ENCODE measurements at places on chromosomes 1 and 21. TPM values are rescaled to one million over a fixed set of nuclear protein-coding genes. Genes with fewer than 3 reads are reported as not detected.

The DENND2D gene
- 26.7 TPM for total RNA-seq

The LDLRAD1 gene
- total RNA-seq: not detected

DNA sequence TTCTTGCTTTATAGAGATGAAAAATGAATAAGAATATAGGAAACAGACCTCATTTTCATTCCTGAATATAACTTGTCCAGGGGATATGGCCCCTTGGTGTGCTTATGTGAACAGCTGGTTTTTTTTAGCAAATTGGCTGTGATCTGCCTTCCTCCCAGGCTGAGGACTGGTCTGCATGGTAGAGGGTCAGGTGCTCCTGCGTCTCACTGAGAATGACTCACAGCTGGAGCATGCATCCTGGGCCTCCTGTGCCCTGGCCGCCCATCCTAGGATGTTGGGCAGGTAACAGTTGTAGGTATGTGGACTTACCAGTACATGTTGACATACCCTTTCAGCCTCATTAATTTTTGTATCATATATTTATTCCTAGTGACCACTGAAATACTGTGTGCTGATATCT, 29.8 kb downstream of the AGT start:
- no peak for DNase-seq

The FAM163A gene
- total RNA-seq: not detected

The VAV3 gene
- total RNA-seq: 145 TPM

The TADA1 gene
- 18.2 TPM for total RNA-seq

- peak; percentile 39 for DNase-seq
Measured at GRCh38 chr1:94120991-94121390, at the start of gene ABCA4. TSS of gene ABCA4 (minus strand) at chr1:94121148. CDS start at chr1:94121045, 103 bp downstream.

The C1orf226 gene
- 3.7 TPM for total RNA-seq

DNA sequence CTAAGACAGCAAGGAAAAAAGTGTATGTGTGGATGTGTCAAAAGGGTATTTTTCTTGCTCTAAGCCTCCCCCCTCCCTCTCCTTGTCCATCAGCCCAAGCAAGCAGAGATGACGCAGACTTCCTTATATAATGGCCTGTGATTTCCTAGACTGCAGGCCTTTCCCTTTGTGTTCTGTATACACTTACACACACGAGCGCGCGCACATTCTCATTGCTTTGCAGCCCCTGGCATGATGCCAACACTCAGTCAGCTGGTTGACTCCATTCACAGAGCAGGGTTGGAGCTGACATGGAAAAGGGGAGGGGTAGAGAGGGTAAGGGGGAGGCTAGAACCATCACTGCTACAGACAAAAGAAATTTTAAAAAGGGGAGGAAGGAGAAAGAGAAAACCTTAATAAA, 41.8 kb downstream of the GATAD2B start:
- peak; percentile 74 for DNase-seq

GRCh38 chr1:169483500-169483966, 2.2 kb downstream of the SLC19A2 start:
- peak; percentile 55 for DNase-seq

DNA sequence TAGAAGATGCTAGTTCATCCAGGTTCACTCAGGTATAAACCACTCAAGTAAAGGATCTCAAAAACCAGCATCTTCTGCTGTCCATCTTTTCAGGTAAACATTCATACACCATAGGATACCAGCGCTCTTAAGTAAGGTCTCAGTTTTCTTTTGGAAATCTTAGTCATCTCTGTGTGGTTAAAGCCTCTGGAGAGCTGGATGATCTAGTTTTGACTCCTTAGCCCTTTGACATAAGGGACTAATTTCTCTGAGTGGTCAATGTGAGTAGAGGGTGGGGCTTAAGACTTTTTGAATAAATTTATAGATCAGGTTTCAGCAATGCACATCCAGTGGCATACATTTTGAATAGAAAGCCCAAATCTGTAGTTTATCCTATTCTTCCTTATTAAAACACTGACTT, 92.3 kb downstream of the CTH start:
- no peak for DNase-seq

The KRTAP21-2 gene
- not detected for total RNA-seq

The DIRAS3 gene
- total RNA-seq: 0.55 TPM

The TAS1R1 gene
- total RNA-seq: not detected

DNA sequence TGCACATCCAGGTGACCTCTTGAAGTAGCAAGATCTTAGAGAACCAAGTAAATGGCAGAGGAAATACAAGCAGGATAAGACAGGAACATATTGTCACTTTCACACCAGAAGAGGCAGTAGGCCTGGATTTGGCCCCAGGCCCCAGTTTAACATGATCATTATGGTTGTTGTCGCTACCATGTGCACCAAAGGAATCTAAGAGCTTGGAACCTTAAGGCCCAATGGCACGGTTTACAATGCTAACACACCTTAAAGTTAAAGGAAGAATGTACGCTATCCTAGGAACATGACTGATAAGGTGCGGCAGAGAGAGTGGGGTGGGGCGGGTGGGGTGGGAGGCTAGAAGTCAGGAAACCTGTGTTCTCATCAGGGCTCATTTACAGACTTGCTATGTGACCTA, 147.5 kb downstream of the ROR1 start:
- no peak for DNase-seq

DNA sequence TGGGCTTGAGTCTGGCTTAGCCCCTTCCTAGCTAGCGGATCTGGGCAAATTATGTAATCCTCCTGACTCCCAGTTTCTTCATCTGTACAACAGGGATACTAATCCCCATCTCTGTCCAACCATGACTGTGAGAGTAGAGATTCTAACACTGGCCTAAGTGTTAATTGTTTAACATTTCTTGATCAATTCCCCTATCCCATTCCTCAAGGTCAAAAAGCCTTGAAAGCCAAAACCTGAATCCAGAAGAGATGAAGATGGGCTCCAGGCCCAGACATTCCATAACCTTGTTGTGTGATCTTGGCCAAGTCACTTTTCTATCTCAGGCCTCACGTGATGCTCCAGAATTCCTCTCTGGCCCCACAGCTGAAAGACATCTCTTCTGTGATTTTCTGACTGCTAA, 18.8 kb upstream of the PHLDA3 start:
- DNase-seq: no peak

- no peak for DNase-seq
Measured at GRCh38 chr1:53752281-53752680, 13.3 kb upstream of the GLIS1 start.

DNA sequence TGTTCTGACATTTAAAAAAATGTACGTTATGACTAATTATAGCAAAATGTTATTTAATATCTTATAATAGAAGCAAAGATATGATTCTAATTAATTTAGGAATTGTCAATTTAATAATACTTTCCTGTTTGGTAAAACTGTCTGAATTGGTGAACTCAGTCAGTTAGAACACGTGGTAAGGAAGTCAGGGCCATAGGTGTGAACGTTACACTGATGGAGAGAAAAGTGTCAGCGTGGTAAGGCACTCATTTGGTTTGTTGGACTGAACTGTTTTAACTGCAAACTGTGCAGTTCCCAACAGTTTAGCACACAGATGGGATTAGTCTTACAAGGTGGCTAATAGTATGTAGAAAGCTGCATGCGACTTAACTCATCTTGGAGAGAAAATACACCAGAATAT, 102.9 kb downstream of the EPB41 start:
- DNase-seq: no peak

DNA sequence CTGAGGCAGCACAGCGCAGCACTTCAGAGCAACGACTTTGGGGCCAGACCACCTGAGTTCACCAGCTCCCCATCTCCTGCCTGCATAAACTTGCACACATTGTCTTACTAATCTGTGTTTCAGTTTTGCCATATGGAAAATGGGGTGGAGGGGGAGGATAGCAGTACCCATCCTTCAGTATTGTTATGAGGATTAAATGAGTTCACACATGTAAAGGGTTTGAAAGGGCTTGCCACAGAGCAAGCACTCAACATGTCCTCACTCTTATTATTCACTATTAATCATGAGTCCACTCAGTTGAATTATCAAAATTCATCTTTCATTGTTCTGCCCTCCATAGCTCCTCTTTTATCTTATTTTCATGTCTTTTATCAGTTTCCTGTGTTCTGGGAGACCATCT, 40.1 kb upstream of the BMP8B start:
- DNase-seq: no peak

DNA sequence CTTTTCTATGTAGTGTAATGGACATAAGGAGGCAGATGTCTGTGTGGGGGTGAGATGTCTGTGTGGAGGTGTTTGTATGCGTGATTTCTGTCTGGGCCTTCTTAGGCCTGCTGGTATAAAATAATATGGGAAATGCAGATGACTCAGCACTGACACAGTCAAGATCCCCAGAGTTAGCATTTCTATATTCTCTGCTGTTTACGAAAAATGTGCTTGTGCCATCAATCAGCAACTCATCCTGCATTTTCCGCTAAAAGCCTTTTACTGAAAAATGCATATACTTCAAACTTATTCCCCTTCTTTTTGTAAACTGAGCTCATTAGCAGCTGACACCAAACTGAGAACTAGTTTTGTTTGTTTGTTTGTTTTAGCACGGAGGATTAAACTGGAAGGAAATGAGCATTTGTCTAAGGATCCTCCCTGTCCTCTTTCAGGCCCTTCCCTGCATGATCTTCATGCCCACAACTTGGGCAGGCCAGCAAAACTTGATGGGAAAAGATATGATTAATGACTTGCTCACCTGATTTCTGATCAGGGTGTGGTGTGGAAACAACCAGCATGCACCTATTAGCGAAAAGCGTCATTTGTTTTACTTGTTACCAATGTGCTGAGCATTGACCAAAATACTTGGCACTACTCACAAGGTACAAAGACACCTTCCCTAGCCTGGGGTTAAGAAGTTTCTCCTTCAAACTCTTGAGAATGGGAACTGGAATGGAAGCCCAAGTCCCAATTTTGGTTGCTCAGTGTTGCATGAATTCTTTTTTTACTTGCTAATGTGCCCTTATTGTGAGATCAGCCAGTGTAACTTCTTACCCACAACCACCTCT, 77.4 kb downstream of the NDUFS5 start:
- peak; percentile 79 for DNase-seq

- no peak for DNase-seq
Measured at GRCh38 chr1:70675737-70676156, 264.7 kb downstream of the CTH start.

- no peak for DNase-seq
Measured at GRCh38 chr1:88455621-88456256, 228.3 kb upstream of the PKN2 start.

DNA sequence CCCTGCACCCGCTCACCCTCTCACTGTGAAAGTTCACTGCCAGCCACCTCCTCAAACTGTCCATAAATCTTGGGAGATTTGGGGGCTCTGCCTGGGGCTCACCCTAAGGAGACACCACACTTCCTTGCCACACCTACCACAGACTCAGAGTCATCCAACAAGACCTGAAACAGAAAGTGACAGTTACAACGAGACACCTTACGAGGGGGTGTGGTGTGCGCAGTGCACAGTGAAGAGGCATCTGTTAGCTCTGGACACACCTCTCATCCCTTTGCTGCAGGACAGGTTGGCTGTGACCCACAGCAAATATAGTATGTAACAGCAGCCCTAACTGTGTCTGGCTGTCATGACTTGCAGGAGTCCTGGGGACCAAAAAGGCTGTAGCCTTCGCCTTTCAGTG, 190.2 kb downstream of the NR5A2 start:
- DNase-seq: no peak

DNA sequence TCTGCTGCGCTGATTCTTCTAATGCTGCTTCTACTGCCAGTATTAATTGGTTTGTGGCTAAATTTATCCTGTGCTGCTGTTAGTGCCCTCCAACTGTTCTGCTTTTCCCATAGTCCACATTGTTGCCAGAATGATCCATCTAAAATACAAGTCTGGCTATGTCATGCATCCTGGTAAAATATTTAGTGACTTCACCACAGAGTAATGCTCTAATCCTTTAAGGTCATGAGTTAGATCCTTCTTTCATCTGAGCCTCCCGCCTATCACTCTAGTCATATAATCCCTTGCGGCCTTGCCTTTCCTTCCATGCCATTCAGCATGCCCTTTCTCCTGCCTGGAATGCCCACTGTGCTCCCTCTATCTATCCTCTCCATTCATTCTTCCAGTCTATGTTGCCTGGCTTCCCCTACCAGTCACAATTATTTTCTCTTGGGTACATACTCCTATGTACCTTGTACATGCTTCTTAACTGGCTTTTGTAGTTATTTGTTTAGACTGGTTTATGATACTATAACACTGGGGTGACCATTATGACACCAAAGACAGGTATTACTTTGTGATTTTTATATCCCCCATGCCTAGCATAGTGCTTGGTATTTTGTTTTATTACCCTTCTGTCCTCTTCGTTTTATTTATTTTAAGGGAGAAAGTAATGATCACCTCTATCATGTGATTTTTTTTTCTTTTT, 144.0 kb downstream of the MAGI3 start:
- no peak for DNase-seq

- DNase-seq: no peak
Measured at GRCh38 chr1:31259746-31260145, 20.1 kb upstream of the NKAIN1 start.

- DNase-seq: no peak
Measured at GRCh38 chr1:20323613-20323920, 32.9 kb downstream of the VWA5B1 start.

The ZNF648 gene
- total RNA-seq: 0.04 TPM

- no peak for DNase-seq
Measured at GRCh38 chr1:151837197-151837596, 2.4 kb downstream of the C2CD4D start.

The NIPAL3 gene
- total RNA-seq: 50.2 TPM

- no peak for DNase-seq
Measured at GRCh38 chr1:116871779-116872146, 38.0 kb upstream of the PTGFRN start.

The KLHL12 gene
- total RNA-seq: 15.6 TPM

GRCh38 chr1:32426489-32427255, 32.4 kb upstream of the BSDC1 start:
- no peak for DNase-seq

The SIM2 gene
- total RNA-seq: not detected

- peak; percentile 38 for DNase-seq
Measured at GRCh38 chr1:40712997-40713396, 21.5 kb downstream of the NFYC start.

DNA sequence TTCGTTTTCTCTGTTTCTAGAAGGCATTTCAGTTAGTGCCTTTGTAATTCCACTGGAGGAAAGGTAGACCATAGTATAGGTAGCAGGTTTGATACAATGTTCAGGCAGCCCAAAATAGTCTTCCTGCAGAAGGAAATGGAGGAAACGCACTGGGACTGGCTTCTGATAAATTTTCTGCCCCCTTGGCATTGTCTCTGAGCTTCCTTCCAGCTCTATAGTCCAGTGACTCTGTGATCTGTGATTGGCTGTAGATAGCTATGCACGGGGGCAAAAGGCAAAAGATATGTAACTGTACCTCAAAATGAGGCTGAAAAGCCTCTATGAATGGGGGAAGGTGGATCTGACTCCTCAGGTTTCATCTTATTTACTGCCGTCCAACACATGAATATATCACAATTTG, 5.8 kb upstream of the MAGOH start:
- DNase-seq: no peak

GRCh38 chr1:240831922-240832321, 220.0 kb upstream of the GREM2 start:
- DNase-seq: no peak

- no peak for DNase-seq
Measured at GRCh38 chr1:40469327-40469726, 7.8 kb upstream of the ZFP69 start.

GRCh38 chr1:182615468-182616129, 11.4 kb upstream of the RGS16 start:
- no peak for DNase-seq

GRCh38 chr1:54153535-54154439, 987 bp upstream of the CDCP2 start:
- peak; percentile 74 for DNase-seq

All from lower leg skin (tissue), 4 donors.